ENCODE measurements at places on chromosomes 6 and 20.

GRCh38 chr6:17628873-17629272 lies 28.8 kb downstream of the FAM8A1 start:
- no peak for DNase-seq

DNA sequence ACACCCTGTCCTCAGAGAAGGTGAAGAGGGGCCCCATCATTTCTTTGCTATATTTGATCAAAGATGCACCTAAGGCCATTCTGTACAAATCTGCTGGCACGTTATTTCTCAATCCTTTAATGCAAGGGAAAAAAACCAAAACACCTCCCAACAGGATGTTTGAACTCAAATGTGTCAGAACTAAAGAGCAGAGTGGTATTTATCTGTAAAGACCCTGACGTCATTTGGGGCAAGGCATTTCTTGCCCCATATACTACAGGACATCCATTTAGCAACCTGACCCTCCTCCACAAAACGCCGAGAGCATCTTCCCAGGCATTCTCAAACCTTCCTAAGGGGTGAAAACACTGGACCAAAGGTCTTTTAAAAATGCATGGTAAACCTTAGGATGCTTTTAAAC lies 50.8 kb downstream of the ZMYND8 start:
- DNase-seq = no peak

DNA sequence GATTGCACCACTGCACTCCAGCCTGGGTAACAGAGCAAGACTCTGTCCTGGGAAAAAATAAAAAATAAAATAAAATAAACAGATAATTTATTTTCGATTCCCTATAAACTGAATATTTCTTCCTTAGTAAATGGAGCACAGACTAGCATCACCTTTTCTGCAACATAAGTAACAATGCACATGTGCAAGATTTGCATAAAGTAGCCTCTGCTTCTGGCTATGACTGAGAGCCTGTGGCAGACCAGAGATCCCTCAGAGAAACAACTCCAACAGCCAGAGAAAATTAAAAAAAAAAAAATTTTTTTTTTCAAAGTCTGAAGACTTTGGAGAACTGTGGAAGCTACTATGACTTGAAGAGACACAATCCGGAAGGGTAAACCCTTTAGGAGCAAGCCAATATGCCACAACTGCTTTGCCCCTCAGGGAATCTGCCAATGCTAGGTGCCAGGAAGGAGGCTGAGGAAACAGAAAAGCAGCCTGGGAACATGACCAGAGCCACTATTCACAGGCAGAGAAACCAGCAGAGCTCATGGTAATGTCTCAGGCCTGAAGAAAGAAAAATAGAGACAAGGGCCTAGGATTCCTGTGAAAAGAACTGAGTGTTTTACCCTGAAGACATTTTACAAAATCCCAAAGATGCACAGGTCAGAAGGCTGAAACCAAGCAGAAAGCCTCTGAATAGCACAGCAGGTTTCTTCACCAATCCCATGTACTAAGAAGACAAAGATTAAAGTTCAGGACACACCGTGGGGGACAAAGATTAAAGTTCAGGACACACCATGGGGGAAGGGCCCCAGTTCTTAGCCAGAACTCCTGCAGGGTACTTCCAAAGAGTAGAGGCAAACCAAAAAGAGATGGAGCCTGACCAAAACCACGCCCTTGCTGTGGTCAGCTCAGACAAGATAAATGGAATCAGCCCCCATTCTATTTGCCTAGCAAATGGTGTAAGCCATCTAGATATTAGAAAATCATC lies 25.8 kb downstream of the B4GALT5 start:
- no peak for DNase-seq

DNA sequence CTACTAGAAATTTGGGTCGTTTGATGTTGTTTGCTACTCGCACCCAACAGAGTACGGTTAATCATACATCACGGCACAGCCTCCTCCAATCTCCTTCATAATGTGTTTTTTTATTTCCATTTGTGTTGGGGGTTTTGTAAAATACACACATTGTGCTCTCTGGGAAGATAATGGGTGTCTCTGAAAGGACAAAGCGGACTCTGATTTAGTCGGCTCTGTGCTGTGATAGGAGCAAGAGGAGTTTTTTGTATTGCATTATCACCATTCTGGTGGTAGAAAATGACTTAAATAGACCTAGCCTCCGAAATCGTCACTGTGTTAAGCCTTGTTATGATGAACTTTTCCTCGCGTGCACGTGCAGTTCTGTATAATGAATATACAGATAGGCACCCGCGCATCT lies 196.3 kb downstream of the CDH4 start:
- no peak for DNase-seq

DNA sequence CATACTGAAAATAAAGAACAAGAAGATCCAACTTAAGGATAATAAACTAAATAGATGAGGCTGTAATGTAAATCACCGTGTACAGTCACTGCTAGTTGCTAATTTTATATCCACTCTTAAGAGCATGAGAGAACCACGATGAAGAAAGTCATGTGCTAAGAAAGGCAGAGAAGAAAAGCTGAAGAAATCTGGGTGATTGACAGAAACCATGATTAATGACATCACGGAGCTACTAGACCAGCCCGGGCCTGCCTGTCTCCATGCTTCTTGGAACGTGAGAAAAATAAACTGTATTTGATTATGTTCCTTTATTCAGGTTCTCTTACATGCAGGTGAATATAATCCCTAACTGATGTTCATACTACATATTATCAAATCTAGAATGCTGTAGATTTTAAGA lies 84.2 kb upstream of the E2F3 start:
- no peak for DNase-seq

DNA sequence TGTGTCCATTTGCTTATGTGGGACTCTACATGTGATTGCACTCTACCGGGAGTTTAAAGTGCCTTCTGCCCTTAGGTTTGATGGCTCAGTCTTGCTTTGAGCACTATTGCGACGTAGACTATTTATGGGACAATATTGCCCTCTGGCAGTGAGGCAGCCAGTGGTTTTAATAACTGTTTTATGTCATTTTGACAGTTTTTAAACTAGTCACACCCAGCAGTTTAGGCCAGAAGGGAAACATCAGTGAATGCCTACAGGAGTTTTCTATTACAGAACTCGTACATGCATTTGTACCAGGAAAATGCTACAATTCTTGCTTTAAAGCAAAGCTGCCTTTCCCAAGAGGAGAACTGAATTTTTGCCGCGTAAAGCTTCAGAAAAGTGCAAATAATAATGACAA lies 813.7 kb downstream of the KIF16B start:
- no peak for DNase-seq

DNA sequence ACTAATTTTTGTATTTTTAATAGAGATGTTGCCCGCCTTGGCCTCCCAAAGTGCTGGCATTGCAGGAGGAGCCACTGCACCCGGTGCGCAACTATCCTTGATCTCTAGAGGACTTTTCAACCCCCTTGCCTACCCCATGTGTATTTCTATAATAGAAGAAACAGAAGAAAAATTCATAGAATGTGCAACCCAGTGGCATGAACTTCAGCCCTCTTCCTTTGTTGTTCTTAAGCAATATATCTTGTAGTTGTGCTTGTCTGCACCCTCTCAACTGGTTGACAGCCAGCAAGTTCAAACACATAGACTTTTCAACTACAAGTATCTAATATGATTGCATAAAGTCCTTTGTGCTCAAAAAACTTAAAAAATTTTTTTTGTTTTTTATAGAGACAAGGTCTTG lies 72.3 kb upstream of the NCOA3 start:
- DNase-seq = no peak

DNA sequence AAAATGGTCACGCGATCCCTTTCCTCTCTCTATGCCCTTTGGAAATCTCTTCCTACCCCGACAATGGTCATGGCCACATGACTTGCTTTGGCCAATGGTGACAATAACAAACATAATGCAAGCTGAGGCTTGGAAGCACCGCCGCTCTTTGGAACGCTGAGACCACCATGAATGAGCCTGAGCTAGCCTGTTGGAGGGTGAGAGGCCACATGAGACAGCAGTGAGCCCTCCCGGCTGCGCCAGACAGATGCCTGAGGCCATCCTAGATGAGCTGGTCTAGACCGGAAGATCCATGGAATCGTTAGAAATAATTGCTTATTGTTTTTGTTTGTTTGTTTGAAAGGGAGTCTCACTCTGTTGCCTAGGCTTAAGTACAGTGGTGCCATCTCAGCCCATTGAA lies 64.2 kb downstream of the STK35 start:
- no peak for DNase-seq

- DNase-seq = no peak
These were observed 20.1 kb upstream of the MTCL3 start for GRCh38 chr6:127539272-127539671.

- no peak for DNase-seq
These were observed 36.8 kb upstream of the GSTA3 start for GRCh38 chr6:52946306-52946705.

DNA sequence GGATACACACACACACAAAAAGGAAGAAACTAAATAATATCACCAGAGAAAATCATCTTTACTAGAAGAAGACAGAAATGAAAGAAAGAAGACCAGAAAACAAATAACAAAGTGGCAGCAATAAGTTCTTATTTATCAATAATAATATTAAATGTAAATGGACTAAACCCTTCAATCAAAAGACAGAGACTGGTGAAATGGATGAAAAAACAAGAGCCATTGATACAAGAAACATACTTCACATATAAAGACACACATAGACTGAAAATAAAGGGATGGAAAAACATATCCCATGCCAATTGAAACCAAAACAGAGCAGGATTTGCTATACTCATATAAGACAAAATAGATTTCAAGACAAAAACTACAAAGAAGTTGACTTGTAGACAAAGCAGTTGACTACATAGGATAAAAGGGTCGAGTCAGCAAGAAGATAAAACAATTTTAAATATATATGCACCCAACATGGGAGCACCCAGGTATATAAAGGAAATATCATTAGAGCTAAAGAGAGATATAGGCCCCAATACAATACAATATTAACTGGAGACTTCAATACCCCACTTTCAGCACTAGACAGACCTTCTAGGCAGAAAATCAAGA lies 259.4 kb downstream of the EPM2A start:
- no peak for DNase-seq

GRCh38 chr20:44154521-44155001 lies 32.4 kb downstream of the JPH2 start:
- no peak for DNase-seq

DNA sequence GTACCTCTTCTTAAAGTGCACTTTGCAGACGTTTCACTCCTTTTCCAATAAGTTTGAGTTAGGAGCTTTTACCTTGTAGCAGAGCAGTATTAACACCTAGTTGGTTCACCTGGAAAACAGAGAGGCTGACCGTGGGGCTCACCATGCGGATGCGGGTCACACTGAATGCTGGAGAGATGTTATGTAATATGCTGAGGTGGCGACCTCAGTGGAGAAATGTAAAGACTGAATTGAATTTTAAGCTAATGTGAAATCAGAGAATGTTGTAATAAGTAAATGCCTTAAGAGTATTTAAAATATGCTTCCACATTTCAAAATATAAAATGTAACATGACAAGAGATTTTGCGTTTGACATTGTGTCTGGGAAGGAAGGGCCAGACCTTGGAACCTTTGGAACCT lies 9.9 kb upstream of the EFCAB8 start:
- no peak for DNase-seq

GRCh38 chr6:21256197-21256596 lies 337.4 kb upstream of the SOX4 start:
- no peak for DNase-seq

DNA sequence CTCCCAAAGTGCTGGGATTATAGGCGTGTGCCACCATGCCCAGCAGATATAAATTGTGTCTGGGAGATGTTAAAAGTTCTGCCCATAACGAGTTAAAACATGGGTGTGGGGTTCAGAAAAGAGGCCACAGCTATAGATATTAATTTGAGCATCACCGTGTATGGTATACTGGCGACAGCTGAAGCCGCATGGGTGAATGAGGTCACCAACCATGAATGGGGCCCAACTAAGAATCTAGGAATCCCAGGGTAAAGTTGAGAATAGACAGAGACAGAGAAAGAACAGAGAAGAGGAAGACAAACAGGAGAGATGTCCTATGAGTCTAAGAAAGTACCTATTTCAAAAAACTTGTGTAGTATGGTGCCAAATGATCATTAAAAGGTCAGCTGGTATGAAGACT lies 50.9 kb downstream of the ILRUN start:
- no peak for DNase-seq

DNA sequence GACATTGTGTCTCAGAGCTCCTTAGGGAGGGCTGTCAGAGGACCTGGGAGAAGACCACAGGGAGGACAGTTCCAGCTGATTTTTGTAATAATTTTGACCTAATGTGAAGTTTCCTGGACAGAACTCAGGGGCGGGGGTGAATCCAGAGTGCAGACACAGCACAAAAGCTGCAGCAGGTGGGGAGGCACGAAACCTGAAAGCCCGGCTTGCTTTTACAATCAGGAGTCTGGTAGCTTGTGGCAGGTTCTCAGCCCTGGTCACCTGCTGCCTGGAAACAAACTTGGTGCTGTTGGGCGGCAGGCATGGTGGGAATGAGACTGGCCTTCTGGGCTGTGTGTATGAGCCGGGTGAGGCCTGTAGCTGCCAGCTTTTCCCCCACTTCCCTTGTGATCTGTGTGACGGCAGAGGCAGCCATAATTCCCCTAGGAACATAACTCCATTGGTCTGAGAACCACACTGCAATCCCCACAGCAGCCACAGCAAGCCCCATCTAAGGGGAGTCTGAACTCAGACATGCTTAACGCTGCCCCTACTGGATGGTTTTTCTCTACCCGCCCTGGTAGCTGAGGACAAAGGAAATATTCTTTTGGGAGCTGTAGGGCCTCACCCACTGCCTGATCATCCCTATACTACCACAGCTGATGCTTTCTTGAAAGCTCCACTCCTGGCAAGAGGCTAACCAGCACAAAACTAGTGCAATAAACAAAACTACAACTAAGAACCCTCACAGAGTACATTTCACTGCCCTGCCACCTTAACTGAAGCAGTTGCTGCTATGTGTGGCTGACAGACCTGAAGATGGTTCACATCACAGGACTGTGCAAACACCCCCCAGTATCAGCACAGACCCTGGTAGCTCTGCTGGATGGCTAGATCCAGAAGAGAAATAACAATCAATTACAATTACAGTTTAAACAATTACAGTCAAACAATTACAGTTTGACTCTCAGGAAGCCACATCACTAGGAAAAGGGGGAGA lies 1055.1 kb upstream of the GJE1 start:
- DNase-seq = no peak

- no peak for DNase-seq
These were observed 10.3 kb upstream of the SERPINB1 start for GRCh38 chr6:2851727-2852513.

- DNase-seq = no peak
These were observed 32.3 kb downstream of the FRMD1 start for GRCh38 chr6:168046696-168047095.

DNA sequence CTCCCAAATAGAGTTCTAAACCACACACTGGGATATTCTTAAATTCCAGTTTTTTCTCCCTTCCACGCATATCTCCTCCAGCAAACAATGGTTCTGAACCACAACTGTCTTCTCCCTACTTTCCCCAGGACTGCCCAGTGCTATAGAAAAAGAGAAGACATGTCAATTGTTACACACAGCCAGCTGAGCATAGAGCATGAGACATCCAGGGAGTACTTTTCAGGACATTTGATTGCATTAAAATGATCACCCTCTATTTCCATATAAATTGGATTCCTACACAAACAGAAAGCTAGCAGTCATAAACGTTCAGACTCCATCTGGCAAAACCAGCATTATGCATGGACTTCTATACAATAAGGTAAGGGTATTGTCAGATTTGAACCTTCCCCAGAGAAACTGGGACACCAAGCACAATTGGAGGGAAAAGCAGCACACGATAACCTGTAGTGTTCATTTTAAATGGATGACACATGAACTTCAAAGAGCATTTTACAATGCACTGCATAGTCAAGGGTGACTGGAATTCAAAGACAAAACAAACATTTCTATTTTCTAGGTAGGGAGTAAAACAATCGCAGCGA lies 93.1 kb upstream of the HEY2 start:
- no peak for DNase-seq
